Keratinocyte (primary cell): ENCODE measurements at places on chromosomes 13 and 19. TPM values are rescaled to one million over a fixed set of nuclear protein-coding genes. Genes with fewer than 3 reads are reported as not detected.

Gene FAM83E
- polyA plus RNA-seq = 0.06 to 0.31 TPM (median 0.17 TPM) in 3 replicates

Gene DACT3
- polyA plus RNA-seq = 0.03 to 0.14 TPM (median 0.04 TPM) in 3 replicates

Gene CLEC17A
- 0.04 TPM in 1 of 3 replicates, not detected in the others for polyA plus RNA-seq

Gene TMC4
- 1.5 to 2.2 TPM (median 1.8 TPM) in 3 replicates for polyA plus RNA-seq

Gene JSRP1
- polyA plus RNA-seq = not detected in 3 replicates

Gene RDH8
- not detected in 3 replicates for polyA plus RNA-seq

Gene ZNF649
- polyA plus RNA-seq = 5.4 to 6.5 TPM (median 6.0 TPM) in 3 replicates

Gene SYNGR4
- not detected in 3 replicates for polyA plus RNA-seq

Gene OLFM2
- 5.3 to 25.2 TPM (median 7.5 TPM) in 3 replicates for polyA plus RNA-seq

Gene LILRB3
- polyA plus RNA-seq = not detected in 3 replicates

Gene SIRT2
- 46.6 to 57.4 TPM (median 47.6 TPM) in 3 replicates for polyA plus RNA-seq

Gene NCR1
- polyA plus RNA-seq = not detected in 3 replicates

Gene DIAPH3
- 2.2 to 9.0 TPM (median 7.9 TPM) in 3 replicates for polyA plus RNA-seq

Gene TPTE2
- 0.03 TPM in 1 of 3 replicates, not detected in the others for polyA plus RNA-seq

Gene KCNN4
- polyA plus RNA-seq = 9.8 to 15.5 TPM (median 10.5 TPM) in 3 replicates

Gene TMEM238
- 0.23 to 0.31 TPM (median 0.24 TPM) in 3 replicates for polyA plus RNA-seq

Gene F10
- polyA plus RNA-seq = not detected in 3 replicates

Gene SRRM5
- 0.02 to 0.03 TPM (median 0.03 TPM) in 3 replicates for polyA plus RNA-seq

Gene SIGLEC8
- not detected in 3 replicates for polyA plus RNA-seq

Gene C19orf67
- polyA plus RNA-seq = not detected in 3 replicates

Gene SLC17A7
- polyA plus RNA-seq = 0.04 to 0.12 TPM (median 0.04 TPM) in 3 replicates

Gene CGB8
- not detected in 3 replicates for polyA plus RNA-seq

Gene ANKRD27
- 29.0 to 34.5 TPM (median 31.6 TPM) in 3 replicates for polyA plus RNA-seq

Gene CPB2
- 0.06 to 0.26 TPM (median 0.08 TPM) in 3 replicates for polyA plus RNA-seq

Gene TYROBP
- not detected in 3 replicates for polyA plus RNA-seq

Gene KLF1
- not detected in 3 replicates for polyA plus RNA-seq

Gene CEBPA
- polyA plus RNA-seq = 1.5 to 6.4 TPM (median 3.6 TPM) in 3 replicates

Gene THSD8
- polyA plus RNA-seq = 0.41 to 6.6 TPM (median 2.9 TPM) in 3 replicates

Gene NAPA
- 89.0 to 109 TPM (median 99.8 TPM) in 3 replicates for polyA plus RNA-seq

Gene NACC1
- polyA plus RNA-seq = 32.9 to 63.2 TPM (median 56.4 TPM) in 3 replicates

Gene CYP4F3
- polyA plus RNA-seq = 0.32 to 1.1 TPM (median 0.76 TPM) in 3 replicates

Gene FFAR2
- not detected in 3 replicates for polyA plus RNA-seq

Gene KL
- not detected in 3 replicates for polyA plus RNA-seq

Gene CCDC9
- 2.2 to 3.8 TPM (median 2.8 TPM) in 3 replicates for polyA plus RNA-seq

Gene LHB
- polyA plus RNA-seq = 0.33 to 0.44 TPM in 2 of 3 replicates, not detected in the other

Gene NLRP11
- polyA plus RNA-seq = 0.01 TPM in 1 of 3 replicates, not detected in the others

Gene SERTM1
- polyA plus RNA-seq = not detected in 3 replicates
